ENCODE measurements at places on chromosomes 4 and X. TPM values are rescaled to one million over a fixed set of nuclear protein-coding genes. Genes with fewer than 3 reads are reported as not detected.

DNA sequence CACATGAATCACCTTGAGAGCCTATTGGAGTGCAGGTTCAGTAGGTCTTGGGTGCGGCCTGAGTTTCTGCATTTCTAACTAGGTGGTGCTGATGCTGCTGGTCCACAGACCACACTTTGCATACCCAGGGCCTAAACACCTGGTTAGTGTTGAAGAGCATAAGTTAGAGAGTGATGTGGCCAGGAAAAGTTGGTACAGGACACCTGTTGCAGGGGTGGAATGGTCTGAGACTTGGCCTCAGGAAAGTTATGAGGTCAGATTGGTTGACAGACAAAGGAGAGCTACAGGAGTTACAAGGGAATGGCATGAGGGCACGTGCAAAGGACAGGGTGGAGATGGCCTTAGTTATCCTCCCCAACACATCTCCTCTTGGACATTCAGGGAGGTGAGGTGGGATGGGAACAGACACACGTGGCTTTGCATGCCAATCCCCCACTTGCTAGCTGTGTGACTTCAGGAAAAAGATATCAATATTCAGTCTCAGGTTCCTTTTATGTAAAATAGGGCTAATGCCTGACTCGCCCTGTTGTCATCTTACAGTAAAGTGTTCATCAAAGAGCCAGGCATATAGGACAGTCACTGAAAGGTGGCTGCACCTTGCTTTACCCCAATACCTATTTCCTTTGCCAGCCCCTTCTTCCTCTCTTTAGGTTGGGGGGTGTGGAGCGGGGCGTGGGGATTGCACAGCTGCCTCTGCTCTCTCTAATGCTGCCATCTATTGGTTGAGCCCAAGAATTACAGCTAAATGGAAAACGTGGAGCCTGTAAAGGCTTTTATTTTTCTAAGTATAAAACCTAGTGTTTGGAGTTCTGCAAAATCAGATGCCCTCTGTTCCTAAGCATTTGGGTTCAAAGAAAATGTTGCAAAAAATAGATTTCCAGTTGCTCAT is 47.5 kb downstream of the ATG4A start:
- DNase-seq = no peak

DNA sequence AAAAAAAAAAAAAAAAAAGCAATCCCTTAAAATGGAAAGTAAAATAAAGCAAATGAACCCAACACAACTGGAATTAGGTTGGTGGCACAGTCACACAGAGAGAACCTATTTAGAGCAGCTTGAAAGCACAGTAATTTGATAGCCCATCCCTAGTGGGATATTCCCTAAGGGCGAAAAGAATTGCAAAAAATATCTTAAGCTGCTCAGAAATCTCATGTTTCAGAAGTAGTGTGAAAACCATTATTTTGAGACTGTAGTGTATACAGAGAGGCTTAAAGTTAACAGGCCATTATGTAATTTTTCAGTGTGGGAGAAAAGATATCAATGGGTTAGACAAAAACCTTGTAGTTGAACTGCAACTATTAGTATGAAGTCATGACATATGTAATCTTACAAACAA is 40.0 kb upstream of the DHX15 start:
- no peak for DNase-seq

GRCh38 chr4:2799224-2799911 is 6.5 kb downstream of the SH3BP2 start:
- DNase-seq = no peak

GABRE gene
- 3.0 TPM for total RNA-seq

Data from Daoy (cell line).